Bone marrow (tissue), 2 donors: ENCODE measurements at places on chromosomes 7 and 10.

GRCh38 chr7:116911801-116912200, 41.5 kb upstream of the ST7 start:
- DNase-seq, result no peak

DNA sequence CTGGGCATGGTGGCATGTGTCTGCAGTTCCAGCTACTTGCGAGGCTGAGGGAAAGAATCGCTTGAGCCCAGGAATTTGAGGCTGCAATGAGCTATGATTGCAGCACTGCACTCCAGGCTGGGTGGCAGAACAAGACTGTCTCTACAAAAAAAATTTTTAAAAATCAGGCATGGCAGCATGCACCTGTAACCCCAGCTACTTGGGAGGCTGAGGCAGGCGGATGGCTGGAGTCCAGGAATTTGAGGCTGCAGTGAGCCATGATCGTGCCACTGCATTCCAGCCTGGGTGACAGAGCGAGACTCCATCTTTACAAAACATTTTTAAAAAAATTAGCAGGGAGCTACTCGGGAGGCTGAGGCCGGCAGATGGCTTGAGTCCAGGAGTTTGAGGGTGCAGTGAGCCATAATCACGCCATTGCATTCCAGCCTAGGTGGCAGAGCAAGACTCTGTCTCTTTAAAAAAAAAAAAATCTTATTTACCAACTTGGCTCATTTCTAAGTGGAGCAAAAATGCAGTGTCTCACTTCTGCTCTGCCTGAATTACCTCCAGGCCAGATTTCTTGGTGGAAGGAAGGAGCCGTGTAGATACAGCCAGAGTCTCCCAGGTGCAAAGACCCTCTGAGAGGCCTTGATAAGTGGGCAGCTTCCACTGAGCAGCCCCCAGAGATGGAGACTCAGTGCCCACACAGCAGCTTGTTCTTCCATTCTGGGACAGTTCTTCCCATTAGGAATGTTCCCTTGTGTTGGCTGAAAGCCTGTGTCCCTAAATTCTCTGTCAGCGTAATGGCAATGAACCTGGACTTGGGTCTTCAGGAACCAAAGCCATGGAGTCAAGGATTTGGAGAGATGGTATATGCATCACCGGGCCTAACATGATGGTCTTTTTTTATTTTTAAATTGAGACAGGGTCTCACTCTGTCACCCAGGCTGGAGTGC, 30.0 kb downstream of the GTF2IRD1 start:
- DNase-seq, result no peak

- DNase-seq, result no peak
Observed at GRCh38 chr7:116298055-116298454, 87.7 kb downstream of the TES start.

- no peak for DNase-seq
Observed at GRCh38 chr10:48845512-48845911, 94.1 kb downstream of the LRRC18 start.

- no peak for DNase-seq
Observed at GRCh38 chr7:152035817-152036216, 10.3 kb downstream of the GALNT11 start.

DNA sequence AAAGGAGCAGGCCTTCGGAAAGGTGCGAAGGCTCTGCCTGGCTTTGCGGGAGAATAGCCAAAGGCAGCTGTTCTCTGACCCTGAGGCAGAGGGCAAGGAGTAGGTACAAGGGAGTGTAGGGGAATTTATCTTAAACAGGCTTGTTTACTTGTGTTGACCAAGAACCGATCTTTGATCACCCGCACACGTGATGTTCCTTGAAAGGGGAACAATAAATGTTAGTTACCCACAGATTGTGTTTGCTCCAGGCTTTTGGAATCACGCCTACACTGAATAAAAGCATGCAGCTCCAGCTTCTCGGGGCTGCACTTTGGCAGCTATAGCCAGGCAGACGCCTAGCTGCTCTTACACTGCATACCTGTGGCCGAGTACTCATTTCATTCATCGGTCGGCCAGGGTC, 420.8 kb downstream of the PHF14 start:
- no peak for DNase-seq

DNA sequence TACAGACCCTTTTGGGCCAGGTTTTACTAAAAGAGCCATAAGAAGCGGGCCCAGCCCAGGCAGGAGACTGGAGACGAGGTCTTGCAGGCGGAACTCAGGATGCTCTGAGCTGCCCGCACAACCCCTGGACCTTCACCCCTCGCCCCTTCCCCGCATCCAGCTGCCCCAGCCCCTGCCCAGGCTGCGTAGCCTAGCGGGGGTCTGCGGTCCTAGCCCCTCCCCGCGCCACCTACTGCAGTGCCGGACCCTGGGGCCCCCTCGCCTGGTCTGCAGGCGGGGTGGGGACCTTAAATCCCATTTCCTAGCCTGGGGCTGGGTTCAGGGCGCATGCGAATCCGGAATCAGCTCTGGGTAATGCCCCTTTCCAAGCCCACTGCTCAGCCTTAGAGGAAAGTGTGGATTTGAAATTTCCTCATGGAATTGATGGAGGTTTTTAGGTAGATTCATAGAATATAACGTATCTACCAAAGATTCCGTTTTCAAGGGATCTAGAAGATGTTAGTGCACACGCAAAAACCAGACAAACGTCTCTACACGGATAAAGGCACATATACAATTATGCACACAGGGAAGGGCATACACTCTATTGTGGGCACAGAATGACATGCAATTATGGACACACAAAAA, 546 bp upstream of the HOXA3 start:
- DNase-seq, result no peak

DNA sequence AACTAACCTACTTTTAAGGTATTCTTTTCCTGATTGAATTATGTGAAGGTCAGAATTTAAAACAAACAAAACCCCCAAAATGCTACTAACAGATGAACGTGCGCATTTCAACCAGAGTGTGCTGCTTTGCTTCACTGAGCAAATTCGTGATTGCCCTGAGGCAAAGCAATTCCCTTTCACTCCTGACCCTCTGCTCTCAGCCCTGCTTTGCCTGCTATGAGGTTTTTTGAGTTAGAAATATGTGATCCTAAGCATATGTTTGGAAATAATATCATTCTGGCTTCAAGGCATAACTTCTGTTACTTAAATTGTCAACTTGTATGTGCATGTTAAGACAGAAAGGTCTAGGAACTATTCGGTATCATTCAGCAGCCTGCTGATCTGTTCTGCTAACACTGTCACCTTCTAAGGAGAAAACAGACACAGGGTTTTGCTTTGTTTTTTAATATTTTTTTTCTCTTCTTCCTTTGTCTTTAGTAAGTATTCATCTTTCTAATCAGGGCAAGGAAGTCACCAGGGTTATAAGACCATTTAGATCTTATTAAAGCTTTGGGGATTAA, 124.2 kb downstream of the GNAT3 start:
- DNase-seq, result no peak

DNA sequence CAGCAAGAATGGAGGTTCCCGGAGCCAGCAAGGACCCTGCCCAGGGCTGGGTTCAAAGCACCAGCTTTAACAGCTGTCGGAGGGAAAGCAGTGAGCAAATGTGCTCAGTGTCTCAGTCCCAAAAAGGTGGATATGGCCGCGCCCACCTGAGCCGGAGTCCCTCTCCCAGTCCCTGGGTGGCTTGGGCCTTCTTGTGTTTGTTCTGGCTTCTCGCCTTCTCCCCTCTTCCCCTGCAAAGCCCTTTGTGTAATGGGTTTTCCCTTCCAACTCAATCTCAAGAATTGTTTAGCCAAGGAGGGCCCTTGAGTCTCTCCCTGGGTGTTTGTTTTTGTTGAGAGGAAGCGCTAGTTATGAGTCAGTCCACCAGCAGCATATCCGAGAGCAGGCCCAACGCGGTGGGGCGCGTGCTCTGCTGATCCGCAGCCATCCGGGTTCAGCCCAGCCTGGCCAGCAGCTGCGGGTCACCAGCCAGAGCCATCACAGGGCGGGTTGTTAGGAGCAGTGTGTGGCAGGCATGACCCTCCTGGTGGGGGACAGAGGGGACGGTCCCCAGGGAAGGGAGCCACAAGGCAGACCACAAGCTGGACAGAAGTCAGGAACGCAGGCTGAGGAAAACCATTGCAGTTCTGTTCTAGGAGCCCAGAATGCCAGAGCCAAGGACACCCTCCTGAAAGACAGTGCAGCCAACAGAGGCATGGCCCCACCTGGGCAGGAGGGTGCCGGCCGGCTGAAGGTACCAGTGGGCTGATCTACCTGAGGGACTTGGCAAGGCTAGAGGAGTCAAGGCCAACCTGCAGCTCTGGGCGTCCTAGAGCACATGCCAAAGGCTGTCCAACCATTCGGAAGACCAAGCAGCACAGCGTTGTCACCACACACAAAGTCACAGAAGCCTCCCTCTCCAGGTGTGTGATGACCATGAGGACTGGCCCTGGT, 21.3 kb downstream of the CALML3 start:
- no peak for DNase-seq

DNA sequence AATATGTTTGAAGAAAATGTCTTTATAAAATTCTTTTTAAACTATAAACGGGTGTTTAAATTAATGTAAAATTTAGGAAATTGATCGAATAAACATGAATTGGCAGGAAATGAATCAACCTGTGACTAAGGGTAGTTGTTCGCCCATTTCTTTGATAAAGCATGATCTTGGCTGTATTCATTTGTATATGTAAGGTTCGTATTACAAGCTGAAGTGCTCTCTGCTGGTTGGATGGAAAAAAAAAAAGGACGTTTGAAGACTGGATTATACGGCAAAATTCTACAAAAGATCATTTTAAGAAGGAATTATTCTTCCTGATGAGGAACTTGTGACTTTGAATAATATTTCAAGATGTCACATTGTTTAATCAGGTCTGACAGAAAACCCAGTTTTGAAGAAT, 185.4 kb upstream of the ANK3 start:
- DNase-seq, result no peak

GRCh38 chr10:109219935-109220605, 703.2 kb downstream of the XPNPEP1 start:
- DNase-seq, result no peak

DNA sequence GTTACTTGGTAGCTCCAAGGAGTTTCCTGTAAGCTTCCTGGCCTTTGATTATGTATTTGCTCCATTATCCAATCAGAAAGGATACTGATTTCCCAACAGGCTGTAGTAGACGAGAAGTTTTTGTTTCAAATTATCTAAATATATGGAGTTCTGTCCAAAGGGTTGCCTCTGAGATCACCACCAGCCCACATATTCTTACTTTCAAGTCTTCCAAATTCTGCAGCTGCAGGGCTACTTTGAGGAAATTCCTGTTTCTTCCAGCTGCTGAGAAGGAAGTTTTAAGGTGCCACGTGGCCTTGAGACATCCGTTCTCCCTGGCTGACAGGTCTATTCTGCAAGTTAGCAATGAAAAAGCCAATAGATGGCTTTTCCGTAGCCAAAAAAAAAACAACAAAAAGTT, 286.0 kb downstream of the TWIST1 start:
- DNase-seq, result no peak

GRCh38 chr10:14574885-14575284, 199.8 kb downstream of the FAM107B start:
- DNase-seq, result no peak

GRCh38 chr7:18174996-18175395, 147.3 kb upstream of the PRPS1L1 start:
- DNase-seq, result no peak

DNA sequence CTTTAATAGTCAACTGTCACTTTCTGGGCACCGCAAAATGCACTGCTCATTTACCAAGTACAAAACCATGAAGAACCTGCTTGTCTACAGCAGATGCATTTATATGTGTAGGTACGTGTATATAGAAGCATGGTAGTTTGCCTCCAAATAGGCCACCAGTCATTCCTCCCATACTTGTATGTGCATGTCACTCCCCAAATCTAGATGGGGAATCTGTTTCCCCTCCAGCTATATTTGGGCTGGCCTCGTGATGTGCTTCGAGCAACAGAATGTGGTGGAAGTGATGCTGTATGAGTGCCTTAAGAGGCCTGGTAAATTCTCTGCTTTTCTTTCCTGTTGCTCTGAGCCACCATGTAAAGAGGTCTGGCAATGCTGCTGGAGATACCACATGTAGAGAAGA, 47.1 kb downstream of the PSMC2 start:
- no peak for DNase-seq

GRCh38 chr10:26430641-26431163, 7.4 kb upstream of the APBB1IP start:
- no peak for DNase-seq

GRCh38 chr7:976901-977325, 1.6 kb upstream of the COX19 start:
- DNase-seq, result no peak

- no peak for DNase-seq
Observed at GRCh38 chr7:77631820-77632219, 64.4 kb upstream of the RSBN1L start.

- no peak for DNase-seq
Observed at GRCh38 chr10:117997673-117998072, 49.1 kb downstream of the RAB11FIP2 start.

GRCh38 chr7:3267966-3268690, 32.9 kb upstream of the SDK1 start:
- DNase-seq, result no peak

DNA sequence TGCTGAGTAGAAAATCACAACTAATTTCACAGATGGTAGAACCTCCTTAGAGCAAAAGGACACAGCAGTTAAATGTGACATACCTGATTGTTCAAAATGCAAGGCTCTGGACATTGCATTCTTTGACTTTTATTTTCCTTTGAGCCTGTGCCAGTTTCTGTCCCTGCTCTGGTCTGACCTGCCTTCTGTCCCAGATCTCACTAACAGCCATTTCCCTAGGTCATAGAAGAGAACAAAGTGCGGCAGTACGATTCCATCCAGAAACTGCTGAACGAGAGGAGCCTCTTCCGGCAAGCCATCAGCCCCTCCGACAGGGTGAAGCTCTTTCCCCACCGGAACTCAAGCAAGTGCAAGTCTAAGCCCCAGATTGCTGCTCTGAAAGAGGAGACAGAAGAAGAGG, 186.9 kb downstream of the CFTR start:
- no peak for DNase-seq

GRCh38 chr7:143954135-143954534, 509 bp upstream of the OR2F1 start:
- no peak for DNase-seq

DNA sequence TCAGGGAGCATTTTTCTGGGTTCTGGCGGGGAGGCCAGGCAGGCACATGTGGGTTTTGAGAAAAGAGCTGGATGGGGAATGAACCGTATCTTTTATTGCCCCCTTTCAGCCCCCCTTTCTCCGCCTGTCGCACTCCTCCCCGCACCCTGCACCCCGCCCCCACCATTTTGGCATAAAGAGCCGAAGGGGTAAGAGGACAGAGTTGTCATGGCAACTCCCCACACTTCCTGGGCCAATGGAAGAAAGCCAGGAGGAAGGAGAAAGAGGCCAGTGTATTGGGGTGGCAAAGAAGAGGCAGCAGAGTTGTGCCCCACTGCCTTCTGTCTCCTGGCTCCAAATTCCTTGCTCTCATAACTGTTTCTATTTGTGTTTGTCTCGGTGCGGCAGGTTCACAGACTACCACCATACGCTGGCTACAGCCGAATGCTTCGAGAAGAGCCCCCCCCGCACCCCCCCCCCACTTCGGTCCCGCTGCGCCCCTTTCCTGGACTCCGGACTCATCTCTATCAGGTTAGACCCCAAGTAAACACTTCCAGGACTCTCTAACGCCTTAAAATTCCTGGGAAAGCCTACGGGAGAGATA, 3.4 kb downstream of the KCNIP2 start:
- no peak for DNase-seq
